Activated T-cell treated with anti-CD3 and anti-CD28 coated beads for 4 hours (primary cell): ENCODE measurements at places on chromosomes 7 and 10.

DNA sequence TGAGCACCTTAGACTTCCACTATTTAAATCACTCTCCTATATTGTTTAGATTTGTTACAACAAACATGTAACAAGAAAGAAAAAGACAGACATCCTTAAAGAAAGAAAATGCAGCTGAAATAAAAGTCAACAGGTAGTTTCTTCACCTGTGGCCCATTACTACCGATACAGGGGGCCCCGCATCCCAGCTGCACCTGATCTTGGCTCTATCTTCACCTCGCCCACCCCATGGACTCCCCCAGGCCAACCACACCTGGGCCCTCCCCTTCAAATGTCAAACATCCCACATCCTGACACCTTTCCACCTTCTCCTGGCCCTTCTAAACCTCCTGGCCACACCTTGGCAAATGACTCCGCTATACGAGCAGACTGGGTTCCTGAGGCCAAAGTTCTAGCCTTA is 7.0 kb downstream of the DDX56 start:
- no peak for DNase-seq

DNA sequence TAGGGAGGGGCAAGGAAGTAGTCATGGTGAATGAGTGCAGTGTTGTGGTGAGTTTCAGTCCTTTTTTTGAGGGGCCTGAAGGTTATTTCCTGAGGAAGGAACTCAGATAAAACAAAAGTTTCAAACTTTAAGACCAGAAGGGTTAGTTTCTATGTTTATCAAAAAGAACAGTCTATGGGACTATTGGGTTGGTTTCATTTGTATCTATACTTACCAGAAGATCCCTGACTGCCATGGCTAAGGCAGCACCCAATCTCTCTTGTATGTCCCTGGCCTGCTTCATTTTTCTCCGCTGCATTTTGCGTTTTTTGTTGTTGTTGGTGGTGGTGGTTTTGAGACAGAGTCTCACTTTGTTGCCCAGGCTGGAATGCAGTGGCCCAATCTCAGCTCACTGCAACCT is 19.3 kb upstream of the GAD2 start:
- no peak for DNase-seq

DNA sequence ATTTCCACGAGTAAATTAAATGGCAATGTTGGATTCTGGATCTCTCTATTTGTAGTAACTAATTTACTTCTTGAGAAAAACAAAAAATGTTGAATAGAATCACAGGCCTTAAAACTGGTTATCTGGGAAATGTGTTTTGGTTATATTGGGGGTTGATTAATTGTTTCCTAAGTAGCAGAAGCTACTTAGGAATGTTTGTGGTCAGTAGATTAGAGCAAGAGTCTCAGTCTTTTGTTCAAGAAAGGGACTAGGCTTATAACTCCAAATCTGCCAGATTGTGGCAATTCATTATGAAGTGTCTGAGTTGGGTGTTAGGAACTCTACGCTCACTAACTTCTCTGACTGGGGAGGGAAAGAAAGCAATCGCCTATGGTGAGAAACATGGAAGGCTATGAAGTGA is 244.3 kb upstream of the PHYHIPL start:
- no peak for DNase-seq

GRCh38 chr10:13184276-13184675 is 22.9 kb downstream of the MCM10 start:
- DNase-seq = no peak

DNA sequence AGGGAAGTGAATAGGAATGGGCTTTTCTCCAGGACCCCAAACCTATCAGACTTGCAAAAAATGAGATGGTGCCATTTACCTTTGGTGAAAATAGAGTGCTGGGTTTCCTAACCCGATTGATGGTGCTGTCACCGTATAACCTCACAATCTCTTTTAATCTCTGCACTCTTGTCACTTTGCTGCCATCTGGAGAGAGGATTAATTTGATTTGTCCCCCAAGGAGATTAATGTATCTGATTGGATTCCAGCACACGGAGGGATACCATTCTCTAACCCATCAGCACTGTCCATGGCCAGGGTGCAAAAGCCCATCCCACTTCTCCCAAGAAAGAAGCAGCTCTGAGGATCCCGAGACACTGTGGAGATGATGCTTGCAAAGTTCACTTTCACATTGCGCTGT is 86.3 kb upstream of the NFE2L3 start:
- DNase-seq = no peak

DNA sequence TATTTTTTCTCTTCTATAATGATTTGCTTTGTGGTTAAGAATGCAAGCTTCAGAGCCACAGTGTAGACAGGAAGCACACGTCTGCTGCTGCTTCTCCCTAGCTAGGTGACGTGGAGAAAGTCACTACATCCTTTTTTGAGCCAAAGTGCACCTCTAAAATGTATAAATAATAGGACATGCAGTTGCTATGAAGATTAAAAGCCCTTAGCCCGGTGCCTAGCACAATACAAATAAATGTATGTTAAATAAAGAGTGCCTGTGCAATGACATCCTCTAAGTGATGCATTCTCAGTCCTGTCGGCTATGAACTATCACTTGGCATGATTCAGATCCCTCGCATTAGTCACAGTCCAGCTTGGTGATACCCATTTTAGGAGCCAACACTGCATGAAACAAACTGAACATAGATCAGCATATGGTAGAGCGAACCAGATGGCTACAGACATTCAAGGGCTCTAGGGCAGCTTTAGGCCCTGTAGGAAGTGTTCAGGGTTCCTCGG is 4.8 kb upstream of the TRDMT1 start:
- peak; percentile 15 for DNase-seq

DNA sequence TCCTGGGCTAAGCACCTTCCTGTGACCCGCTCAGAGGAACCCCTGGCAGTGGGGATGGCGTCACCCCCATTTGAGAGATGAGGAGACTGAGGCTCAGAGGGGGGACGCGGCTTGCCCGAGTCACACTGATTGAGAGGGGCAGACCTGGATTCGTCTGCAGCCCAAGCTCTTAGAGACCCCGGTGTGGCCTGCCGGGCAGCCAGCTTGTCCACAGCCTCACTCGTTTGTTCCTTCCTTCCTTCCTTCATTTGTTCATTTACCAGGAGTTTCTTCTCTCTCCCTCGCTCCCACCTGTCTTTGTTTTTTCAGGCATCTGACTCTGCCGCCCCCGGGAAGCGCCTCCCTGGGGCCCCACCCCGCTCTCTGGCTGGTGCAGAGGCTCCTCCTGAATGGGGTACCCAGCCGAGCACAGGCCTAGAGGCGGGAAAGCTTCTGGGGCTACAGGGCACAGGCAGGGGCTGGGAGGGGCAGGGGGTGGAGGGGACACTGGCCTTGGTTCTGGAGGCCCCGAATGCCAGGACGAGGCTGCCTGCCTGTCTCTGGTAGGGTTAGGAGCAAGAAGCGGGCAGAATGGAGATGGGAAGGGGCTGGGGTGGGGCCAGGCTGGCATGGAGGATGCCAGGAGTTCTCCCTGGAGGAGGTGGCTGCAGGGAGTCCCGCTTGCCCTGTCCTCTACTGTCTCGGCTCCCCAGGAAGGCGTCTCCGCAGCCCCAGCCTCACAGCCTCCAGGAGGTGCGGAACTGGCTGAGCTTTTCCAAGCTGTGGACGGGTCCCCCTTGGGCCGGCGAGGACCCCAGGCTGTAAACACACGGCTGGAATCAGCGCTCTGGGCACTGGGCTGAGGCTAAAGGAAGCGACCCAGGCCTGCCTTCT is 91.6 kb downstream of the UNCX start:
- DNase-seq = no peak

GRCh38 chr10:110267276-110267675 is 37.4 kb downstream of the SMNDC1 start:
- no peak for DNase-seq

GRCh38 chr10:77771851-77772250 is 134.2 kb upstream of the KCNMA1 start:
- no peak for DNase-seq

- peak; percentile 39 for DNase-seq
Observed at GRCh38 chr10:129030996-129031843, 435.8 kb upstream of the MGMT start.

DNA sequence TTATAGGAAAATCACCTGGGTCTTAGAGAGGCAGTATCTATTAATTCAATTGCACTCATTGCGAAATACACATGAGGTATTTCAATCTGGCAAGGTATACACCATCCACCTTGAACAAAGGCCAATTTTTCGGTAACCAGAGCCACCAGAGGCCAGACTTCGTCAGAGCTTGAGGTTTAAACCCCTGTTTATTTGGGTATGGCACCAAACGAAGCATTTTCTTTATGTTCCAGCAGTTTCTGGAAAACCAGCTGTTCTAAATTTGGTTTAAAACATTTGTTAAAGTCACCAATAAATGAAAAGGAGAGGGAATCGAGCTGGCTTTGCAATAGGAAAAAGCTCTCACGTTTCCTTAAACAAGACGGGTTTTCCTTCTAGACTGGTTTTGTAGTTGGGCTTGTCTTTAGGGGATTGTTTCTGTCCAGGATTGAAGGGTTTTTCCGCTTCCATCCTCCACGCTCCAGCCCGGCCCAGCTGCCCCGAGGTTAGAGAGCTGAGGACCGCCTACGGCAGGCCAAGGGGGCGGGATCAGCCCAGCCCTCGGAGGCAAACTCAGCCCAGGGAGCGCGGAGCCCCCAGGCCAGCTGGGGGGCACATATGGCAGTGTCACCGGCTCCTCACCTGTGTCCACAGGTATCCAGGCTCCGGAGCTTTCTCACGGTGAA is 539.4 kb upstream of the MGMT start:
- no peak for DNase-seq

GRCh38 chr10:101155896-101156295 is 24.8 kb downstream of the TLX1 start:
- DNase-seq = no peak

GRCh38 chr7:121271098-121271497 is 57.7 kb upstream of the WNT16 start:
- DNase-seq = no peak

DNA sequence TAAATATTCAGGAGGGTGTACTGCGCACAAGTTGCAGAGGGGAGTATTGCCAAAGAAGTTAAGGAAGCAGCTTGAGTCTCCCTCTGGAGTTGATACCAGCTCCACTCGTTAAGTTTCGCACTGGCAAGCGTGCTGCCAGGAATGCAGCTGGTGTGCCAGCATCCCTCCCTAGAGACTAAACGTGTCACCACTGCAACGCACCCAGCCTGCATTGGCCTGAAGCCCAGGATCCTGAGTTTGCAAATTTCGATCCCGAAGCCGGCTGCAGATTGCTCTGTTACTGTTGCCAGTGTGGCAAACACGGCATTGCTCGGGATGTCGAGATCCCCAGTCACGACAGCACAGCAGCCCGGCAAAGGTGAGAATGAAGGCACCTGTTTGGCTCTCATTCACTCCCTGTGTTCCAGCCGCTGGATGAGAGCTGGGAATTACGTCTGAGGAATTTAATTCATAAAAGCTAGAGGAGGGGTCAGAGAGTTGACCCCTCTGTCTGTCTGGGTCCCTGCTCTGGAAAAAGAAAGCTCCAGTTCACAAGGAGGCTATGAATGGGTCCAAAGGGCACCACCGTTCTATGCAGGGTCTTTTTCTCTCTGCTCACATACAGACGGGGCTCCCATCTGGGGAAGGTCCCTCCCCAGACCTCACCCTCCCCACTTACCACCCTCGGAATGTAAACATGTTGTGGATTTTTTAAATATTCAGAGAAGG is 61.0 kb downstream of the NRP1 start:
- no peak for DNase-seq

- DNase-seq = no peak
Observed at GRCh38 chr7:45103958-45104843, 7.3 kb downstream of the TBRG4 start.

- DNase-seq = no peak
Observed at GRCh38 chr10:79052291-79053080, 16.3 kb upstream of the ZMIZ1 start.

- no peak for DNase-seq
Observed at GRCh38 chr7:7773334-7774309, 55.2 kb upstream of the RPA3 start.

GRCh38 chr10:77910524-77911145 is 15.9 kb downstream of the DLG5 start:
- DNase-seq = no peak

- no peak for DNase-seq
Observed at GRCh38 chr7:95999481-95999880, 227.1 kb downstream of the DYNC1I1 start.

DNA sequence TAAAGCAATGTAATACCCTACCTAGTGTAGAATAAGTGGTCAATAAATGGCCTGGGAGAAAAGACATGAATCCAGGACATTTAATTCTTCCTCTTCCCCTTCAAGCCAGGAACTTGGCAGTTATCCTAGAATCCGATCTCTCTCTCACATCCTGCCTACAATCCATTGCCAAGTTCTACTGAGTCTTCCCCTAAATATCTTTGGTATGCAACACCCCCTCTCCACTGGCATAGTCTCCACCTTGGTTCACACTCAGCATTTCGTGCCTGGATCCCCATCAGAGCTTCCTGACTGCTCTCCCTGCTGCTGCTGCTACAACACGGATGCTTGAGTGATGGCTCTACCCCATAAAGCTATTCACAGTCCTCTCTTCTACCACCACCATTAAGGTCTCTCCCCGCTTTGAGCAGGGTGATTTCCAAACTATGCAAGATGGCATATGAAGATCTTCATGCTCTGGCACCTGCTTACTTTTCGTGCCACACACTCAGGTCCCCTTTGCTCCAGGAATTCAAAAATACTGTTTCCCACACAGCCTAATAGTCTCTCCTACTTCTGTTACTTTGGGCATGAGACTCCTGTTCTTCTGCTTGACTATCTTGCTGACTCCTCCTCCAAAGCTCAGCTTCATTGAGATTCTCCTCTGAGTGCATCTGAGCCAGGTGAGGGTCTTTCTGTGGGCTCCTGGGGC is 4.8 kb downstream of the ANK3 start:
- no peak for DNase-seq

- DNase-seq = no peak
Observed at GRCh38 chr10:131832056-131832685, 68.6 kb upstream of the PPP2R2D start.

- DNase-seq = peak; percentile 46
Observed at GRCh38 chr10:62732841-62733653, 71.5 kb upstream of the ADO start.

GRCh38 chr7:27155816-27156507 is 513 bp downstream of the HOXA7 start:
- DNase-seq = no peak

DNA sequence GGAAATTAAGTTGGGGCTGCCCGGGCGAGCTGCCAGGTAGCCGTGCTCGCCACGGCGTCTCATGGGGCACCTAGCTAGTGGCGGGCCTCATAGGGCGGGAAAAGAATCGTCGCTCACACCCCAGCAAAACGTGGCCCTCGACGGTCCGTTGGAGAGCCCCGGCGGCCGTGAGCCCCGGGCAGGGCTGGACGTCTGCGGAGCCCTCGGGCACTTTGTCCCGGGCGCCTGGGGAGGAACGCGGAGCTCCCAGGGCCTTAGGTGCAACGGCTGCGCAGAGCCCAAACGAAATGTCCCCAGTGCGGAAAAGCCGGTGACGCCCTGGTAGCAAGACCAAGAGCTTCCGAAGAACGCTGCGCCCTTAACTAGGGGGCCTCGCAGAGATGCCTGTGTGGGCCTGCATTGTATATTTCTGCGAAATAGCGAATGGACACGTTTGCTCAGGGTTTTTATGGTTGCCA is 866 bp upstream of the SFMBT2 start:
- DNase-seq = no peak

- DNase-seq = no peak
Observed at GRCh38 chr10:102620591-102621442, 23.5 kb upstream of the TRIM8 start.
